ENCODE measurements at places on chromosomes 2 and 18.

DNA sequence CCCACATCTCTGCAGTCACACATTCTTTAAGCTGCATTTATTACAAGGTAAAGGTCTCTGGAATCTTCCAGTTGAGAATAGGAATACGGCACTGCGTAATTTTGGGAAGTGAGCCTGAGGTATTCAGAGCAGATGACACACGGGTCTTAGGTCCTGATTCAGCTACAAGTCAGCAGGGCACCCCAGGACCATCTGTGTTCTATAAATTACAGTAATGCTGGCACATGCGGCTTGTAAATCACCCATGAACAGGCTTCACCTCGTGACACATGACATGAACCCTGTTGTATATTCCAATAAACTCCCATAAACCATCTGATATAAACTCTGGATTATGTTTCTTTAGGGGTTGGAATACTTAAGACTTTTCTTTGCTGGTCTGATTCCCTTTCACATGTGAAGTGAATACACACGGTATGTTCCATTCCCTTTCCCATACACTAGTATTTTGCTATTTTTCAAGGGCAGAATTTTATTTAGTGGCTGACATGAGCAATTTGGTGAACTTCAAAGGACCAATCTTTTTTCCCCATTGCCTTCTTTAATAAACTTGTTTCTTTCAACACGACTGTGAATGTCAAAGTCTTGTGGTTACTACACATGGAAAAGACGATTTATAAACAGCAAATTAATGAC, 298.6 kb downstream of the MEIS1 start:
- no peak for DNase-seq

GRCh38 chr2:72999729-73000725, 71.5 kb downstream of the SFXN5 start:
- DNase-seq = no peak

DNA sequence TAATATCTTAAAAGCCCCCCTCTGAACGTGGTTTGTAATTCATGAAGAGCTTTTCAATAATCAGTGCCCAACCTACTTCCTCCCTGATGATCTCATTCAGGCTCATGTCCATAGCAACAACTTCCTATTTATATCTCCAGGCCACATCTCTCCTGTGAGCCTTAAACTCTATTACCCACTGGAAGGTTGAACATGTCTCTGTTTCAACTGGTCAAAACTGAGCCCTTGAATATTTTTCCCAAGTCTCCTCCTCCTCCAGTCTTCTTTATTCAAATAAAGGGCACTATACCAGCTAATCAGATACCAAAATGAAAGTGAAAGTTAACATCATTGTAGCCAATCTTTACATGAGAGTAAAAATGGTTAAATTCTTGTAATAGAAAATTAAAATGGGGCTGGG, 63.7 kb upstream of the ITGA4 start:
- DNase-seq = peak; percentile 89

DNA sequence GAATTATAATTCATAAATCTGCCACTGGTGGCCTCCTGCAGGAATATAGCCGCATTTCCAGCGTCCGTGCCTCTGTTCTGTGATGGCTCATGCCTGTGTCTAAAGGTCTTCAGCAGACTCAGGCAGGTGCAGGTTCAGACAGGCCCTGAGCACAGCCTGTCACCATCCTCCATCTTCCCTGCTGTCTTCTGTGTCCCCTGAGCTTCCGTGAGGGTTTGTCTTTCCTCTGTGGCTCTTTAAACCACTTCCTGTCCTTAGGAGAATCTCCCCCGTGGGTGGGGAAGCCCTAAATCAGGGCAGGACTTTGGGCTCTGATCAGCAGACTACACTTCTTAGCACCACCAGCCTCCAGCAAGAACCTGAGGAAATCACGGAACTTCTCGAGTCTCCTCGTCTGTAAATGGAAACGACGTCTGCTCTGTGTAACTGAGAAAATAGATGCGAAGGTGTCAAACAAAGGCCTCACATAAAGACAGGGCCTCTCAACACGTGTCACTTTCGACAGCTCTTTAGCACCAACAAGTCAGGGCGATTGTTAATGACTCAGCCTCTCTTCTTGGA, 24.1 kb upstream of the NFATC1 start:
- no peak for DNase-seq

DNA sequence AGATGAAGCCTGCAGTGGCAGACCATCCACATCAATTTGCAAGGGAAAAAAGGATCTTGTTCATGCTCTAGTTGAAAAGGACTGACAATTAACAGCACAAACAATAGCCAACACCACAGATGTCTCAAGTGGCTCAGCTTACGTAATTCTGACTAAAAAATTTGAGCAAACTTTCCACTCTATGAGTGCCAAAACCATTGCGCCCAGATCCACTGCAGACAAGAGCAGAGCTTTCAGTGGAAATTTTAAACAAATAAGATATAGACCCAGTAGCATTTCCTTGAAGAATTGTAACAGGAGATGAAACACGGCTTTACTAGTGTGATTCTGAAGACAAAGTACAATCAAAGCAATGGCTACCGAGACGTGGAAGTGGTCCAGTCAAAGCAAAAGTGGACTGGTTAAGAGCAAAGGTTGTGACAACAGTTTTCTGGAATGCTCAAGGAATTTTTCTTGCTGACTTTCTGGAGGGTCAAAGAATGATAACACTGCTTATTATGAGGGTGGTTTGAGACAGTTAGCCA, 12.0 kb upstream of the ZNF396 start:
- no peak for DNase-seq

- peak; percentile 39 for DNase-seq
Measured at GRCh38 chr2:191321861-191322662, 76.9 kb downstream of the MYO1B start.

DNA sequence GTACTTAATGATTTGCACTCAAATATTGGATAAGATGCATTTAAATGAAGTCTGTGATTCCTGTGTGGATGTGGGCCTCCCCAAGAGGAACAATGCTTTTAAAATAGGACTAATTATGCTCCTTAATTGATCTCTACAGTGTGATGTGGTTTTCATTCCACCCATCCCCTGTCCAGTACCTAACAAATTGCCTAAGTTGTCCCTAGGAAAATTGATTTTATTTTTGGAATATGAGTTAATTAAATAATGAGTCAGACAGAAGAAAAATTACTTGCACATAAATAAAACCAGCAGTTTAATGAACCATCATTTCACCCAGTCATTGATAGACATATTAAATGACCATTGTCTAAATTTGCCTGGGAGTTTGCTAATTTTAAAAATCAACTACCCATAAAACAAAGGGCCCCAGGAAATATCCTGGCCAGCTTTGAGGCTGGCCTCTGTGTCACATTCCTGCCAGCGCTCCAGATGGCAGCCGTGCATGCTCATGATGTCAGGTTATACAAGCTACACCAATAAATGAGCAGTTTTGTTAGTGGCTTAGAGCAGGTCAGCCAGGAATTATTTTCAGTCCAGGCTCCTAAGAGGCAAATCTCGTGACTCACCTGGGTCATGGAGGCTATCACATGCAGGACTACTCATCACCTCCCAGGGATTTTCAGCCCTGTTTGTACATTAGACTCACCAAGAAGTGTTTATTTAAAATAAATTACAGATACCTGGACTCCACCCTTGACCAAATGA, 31.9 kb downstream of the ABHD3 start:
- DNase-seq = no peak

Measured in GF-D8 (cell line).